ENCODE measurements at places on chromosomes 2 and 18.

GRCh38 chr18:46702471-46702870 is 45.5 kb upstream of the LOXHD1 start:
- DNase-seq, result no peak

DNA sequence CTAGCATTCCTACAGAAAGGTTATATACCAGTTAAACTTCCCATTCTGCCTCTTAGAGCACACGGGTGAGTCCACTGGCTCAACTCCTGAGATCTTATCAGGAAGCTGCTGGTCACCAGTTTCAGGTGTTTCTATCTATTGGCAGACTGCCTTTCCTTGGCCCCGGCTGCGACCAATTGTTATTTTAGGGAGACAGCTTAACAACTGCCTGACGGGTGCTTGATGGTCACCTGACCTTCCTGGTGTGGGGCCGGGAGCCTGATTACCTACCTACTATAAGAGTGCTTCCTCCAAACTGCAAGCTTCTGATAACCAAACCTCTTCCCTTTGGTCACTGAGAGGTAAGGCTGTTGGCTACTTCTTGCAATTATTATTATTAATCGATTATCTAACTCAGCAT is 122.1 kb upstream of the XIRP2 start:
- DNase-seq, result no peak

GRCh38 chr2:16767789-16768476 is 102.3 kb upstream of the CYRIA start:
- no peak for DNase-seq

DNA sequence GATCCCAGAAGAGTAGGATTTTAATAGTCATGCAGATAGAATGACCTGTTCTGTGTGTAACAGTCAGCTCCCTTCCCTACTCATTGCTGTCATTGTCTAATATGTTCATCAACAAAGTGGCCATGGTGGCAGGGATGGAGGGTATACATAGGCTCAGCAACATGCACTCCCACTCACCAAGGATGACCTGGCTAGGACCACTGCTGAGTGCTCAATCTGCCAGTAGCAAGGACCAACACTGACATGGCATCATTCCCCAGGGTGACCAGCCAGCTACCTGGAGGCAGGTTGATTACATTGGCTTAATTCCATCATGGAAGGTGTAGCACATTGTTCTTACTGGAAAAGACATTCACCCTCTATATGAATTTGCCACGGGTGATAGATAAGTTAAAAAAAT is 401.7 kb upstream of the CELF4 start:
- DNase-seq, result no peak

- no peak for DNase-seq
These were observed 55.0 kb upstream of the ITGA6 start for GRCh38 chr2:172372436-172372835.

- DNase-seq, result no peak
These were observed 6.4 kb downstream of the IL1RL1 start for GRCh38 chr2:102317715-102318114.

- DNase-seq, result no peak
These were observed 9.3 kb downstream of the PTH2R start for GRCh38 chr2:208415897-208416296.

- DNase-seq, result no peak
These were observed 2.9 kb downstream of the ACKR3 start for GRCh38 chr2:236572482-236572881.

All from stimulated activated CD8-positive, alpha-beta memory T cell treated with anti-CD3 and anti-CD28 coated beads, Interleukin-7, amount 100 ng/mL, for 1 hour (primary cell).